ENCODE measurements at places on chromosomes 2 and 18. TPM values are rescaled to one million over a fixed set of nuclear protein-coding genes. Genes with fewer than 3 reads are reported as not detected.

Gene GFPT1
- total RNA-seq: 196 TPM

DNA sequence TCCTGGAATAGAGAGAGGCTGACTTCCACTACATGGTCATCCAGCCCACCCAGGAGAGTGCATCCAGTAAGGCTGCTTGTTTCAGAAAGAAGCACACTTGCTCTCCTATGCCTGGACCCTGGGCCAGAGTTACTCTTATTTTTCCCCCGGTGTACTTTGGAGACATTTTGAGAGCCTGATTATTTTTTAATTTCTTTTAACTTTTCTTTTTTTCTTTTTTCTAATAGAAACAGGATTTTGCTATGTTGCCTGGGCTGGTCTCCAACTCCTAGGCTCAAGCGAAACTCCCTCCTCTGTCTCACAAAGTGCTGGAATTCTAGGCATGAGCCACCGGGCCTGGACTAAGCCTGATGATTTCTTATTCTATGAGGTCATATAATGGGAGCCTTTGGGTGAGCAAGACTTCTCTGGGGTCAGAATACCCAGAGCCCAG, 62.2 kb downstream of the RPL37A start:
- DNase-seq: no peak

Gene GKN2
- not detected for total RNA-seq

DNA sequence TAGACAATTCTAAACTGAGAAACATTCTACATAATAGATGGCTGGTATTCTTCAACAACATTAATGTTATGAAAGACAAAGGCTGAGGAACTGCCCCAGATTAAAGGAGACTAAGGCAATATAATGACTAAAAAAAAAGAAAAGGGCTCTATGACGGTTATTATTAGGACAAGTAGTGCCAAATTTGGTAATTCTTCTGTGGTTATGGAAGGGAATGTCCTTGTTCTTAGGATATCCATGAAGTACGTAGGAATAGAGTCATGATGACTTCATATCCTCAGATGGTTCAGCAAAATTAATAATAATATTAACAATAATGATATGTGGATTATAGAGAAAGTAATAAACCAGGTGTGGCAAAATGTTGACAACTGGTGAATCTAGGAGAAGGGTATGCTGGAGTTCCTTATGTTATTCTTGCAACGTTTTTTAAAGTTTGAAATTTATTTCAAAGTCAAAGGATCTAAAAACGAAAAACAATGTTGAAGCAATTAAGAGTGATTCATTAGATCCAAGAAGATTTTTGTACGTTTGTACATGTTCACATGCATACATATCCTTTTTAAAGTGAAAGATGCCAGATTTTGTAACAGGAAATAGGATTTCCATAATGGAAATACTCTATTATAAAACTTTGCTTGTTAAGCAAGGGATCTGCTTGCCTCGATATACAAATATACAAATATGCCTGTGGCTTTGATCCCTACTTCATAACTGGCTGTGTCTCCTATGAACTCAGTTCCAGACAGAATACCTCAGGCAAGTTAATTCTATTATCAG, 27.7 kb upstream of the STRN start:
- no peak for DNase-seq

- no peak for DNase-seq
Observed at GRCh38 chr2:64803776-64804175, 150.1 kb upstream of the SERTAD2 start.

DNA sequence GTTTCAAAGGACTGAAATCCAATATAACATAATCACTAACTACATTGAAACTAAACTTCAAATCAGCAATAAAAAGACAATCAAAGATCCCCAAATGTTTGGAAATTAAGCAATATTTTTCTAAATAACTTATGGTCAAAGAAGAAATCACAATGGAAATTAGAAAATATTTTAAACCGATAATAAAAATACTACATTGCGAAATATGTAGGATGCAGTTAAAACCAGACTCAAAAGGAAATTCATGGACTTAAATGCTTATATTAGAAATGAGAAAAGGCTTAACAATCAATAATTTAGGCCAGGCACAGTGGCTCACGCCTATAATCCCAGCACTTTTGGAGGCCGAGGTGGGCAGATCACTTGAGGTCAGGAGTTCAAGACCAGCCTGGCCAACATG, 79.0 kb upstream of the HAAO start:
- no peak for DNase-seq

- no peak for DNase-seq
Observed at GRCh38 chr2:233800208-233800607, 22.1 kb downstream of the MROH2A start.

Gene CYBRD1
- total RNA-seq: 103 TPM

DNA sequence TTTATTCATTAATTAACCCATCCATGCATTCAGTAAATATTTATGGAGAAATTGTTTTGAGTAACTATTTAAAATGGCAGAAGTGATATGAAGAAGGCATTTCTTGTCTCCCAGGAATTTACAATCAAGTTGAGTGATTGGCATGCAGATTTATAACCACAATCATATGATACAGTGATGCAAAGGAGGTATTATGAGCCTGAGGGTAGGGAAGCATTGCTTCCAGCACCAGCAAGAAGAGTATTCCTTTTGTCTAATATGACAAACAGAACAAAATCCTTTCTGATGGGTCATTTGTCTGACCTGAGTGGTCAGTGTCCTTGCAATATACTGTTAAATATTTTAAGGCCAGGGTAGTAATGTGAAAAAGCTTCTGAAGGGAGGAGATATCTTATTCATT, 244.2 kb upstream of the RGPD4 start:
- DNase-seq: no peak

Gene ALLC
- not detected for total RNA-seq

GRCh38 chr18:38792731-38793130, 1227.1 kb upstream of the CELF4 start:
- no peak for DNase-seq

GRCh38 chr2:150677551-150677950, 190.1 kb upstream of the RND3 start:
- DNase-seq: no peak

- DNase-seq: no peak
Observed at GRCh38 chr2:201403880-201404279, 46.7 kb upstream of the FLACC1 start.

Gene PSD4
- total RNA-seq: 40.8 TPM

DNA sequence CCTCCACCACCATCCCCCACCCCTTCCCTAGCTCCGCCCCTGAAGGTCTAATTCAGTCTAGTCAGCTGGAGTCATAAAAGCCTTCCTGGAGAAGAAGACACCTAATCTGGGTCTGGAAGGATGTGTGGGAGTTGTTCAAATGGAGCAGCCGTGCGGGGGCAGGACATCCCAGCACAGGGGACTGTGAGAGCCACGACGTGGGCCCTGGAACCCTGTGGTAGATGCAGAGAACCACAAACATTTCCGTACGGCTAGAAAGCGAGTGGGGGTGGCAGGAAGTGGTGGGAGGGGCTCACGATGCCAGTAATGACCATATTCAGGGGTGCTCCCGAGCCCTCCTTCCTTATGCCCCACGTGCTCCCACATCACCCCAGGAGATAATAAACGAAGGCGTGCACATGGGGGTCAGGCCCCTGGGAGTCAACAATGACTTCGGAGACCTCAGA, 20.9 kb upstream of the COL6A3 start:
- peak; percentile 54 for DNase-seq

All from mucosa of descending colon (tissue), 3 donors.